ENCODE measurements at places on chromosomes 12 and 14.

GRCh38 chr12:104355630-104356029 is 52.1 kb downstream of the EID3 start:
- no peak for DNase-seq

- DNase-seq, result no peak
Observed at GRCh38 chr12:48750769-48751356, 34.4 kb upstream of the CCNT1 start.

DNA sequence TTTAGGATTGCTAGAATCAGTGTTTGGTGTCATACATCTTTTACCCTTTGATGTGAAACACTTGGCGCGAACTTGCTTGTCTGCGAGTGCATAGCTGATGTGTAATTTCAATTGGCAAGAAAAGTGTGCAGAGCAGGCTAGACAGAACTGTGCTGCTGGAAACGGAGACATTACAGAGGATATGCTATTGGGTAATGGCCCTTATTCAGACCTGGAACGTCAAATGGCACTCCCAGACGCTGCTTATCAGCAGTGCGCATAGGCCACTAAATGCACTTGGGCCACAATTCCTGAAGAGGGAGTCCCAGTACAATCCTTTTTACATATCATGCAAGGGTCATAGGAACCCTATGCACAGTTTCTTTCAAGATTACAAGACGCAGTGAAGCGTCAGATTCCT is 15.7 kb upstream of the SLC10A1 start:
- no peak for DNase-seq

GRCh38 chr12:59620326-59620725 is 24.5 kb downstream of the SLC16A7 start:
- no peak for DNase-seq

DNA sequence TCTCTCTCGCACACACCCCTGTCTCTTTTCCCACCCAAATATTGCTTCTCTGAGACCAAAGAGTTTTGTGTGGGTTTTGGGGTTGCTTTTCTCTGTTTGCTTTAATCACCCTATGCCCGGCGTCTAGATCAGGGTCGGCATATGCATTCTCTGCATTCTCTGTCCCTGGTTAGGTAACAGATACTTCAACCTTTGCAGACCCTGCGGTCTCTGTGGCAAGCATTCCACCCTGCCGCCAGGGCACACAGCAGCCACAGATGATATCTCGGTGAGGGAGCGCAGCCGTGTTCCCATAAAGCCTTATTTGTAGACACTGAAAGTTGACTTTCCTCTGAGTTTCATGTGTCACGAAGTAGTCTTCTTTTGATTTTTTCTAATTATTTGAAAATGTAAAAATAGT is 110.4 kb upstream of the FZD10 start:
- DNase-seq, result no peak

DNA sequence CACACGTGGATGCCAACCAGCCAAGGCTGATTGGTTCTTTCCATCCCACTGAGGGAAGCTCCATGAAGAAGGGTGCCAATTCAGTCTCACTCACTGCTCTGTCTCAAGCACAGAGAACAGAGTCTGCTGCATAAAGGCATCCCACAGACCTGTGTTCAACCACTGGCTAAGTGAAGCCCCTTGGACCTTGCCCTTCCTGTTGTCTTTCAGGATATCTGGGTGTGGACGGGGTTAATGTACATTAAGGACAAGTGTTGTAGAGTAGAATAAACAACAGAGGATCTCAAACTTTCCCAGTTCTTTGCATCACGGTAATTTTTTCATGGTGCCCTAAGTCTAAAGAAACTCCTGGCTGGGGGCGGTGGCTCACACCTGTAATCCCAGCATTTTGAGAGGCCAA is 33.1 kb upstream of the GPATCH2L start:
- no peak for DNase-seq

DNA sequence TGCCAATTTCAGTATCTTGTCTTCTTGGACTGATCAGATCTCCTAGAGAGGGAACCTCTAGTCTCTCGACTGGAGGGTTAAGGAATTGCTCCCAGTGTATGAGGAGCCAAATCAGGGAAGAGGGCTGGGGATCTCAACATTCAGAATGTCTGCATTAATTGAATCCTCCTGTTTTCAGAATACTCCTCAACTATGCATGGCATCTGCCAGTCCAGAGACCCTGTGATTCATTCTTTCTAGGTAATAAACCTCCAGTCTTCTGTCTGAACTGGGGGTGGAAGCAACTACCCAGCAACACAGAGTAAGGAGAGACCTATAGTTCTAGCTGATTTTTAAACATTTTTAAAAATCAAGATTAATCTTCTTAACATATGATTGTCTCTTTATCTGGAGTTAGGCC is 92.7 kb downstream of the AKAP6 start:
- no peak for DNase-seq

- DNase-seq, result no peak
Observed at GRCh38 chr14:92049781-92050180, 9.9 kb upstream of the TRIP11 start.

GRCh38 chr14:86640288-86640687 is 1110.3 kb downstream of the FLRT2 start:
- DNase-seq, result no peak

- DNase-seq, result no peak
Observed at GRCh38 chr12:64521833-64522232, 69.9 kb downstream of the TBK1 start.
